Hindlimb muscle (tissue), 1 donor: ENCODE measurements at places on chromosomes 1 and 21.

- DNase-seq: peak; percentile 36
Observed at GRCh38 chr21:38323721-38324531, 67.1 kb downstream of the KCNJ15 start.

GRCh38 chr1:5725406-5725805 is 266.8 kb downstream of the NPHP4 start:
- DNase-seq: no peak

- no peak for DNase-seq
Observed at GRCh38 chr1:25090707-25091422, 141.4 kb downstream of the SYF2 start.

DNA sequence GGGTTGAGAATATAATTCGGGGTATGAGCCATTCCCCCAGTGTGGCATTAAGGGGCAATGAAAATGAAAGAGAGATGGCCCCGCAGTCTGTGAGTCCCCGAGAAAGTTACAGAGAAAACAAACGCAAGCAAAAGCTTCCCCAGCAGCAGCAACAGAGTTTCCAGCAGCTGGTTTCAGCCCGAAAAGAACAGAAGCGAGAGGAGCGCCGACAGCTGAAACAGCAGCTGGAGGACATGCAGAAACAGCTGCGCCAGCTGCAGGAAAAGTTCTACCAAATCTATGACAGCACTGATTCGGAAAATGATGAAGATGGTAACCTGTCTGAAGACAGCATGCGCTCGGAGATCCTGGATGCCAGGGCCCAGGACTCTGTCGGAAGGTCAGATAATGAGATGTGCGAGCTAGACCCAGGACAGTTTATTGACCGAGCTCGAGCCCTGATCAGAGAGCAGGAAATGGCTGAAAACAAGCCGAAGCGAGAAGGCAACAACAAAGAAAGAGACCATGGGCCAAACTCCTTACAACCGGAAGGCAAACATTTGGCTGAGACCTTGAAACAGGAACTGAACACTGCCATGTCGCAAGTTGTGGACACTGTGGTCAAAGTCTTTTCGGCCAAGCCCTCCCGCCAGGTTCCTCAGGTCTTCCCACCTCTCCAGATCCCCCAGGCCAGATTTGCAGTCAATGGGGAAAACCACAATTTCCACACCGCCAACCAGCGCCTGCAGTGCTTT is 9.4 kb downstream of the PROX1 start:
- DNase-seq: peak; percentile 61

GRCh38 chr1:43309405-43310025 is 8.7 kb downstream of the TIE1 start:
- DNase-seq: no peak

DNA sequence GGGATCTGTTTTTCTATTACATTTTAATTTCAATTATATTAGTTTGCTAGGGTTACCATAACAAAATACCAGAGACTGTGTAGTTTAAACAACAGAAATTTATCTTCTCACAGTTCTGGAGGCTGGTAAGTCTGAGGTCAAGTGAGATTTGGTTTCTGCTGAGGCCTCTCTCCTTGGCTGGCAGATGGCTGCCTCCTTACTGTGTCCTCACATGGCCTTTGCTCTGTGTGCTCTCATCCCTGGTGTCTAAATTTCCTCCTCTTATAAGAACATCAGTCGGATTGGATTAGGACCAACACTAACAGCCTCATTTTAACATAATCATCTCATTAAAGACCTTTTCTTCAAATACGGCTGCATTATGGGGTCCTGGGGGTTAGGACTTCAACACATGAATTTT is 195.2 kb upstream of the CHODL start:
- DNase-seq: no peak

GRCh38 chr1:47796626-47797025 is 200.6 kb downstream of the TRABD2B start:
- no peak for DNase-seq

- no peak for DNase-seq
Observed at GRCh38 chr1:201332616-201333335, 44.7 kb downstream of the TNNT2 start.

DNA sequence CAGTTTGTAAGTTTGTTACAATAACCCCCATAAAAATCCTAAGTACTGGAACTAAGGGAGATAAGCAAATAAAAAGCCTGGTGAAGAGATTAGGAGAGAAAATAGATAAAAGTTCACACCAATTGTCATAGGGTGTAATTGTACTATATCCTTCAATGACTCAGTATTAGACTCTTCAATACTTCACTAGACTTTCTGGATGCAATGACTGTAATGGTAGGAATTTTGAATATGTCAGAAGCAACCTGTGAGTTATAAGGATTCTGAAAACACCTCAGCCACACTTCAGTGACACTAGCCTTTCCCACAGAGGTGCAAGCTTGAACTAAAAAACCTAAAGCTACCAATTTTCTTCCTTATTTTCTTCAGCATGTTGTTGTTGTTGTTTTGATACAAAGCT is 147.9 kb downstream of the PTGER3 start:
- DNase-seq: no peak

- DNase-seq: no peak
Observed at GRCh38 chr1:89952605-89953130, 42.2 kb upstream of the ZNF326 start.

GRCh38 chr1:36920371-36920770 is 113.9 kb downstream of the GRIK3 start:
- no peak for DNase-seq

GRCh38 chr1:212030936-212031528 is 4.3 kb downstream of the INTS7 start:
- DNase-seq: no peak

GRCh38 chr1:197444755-197445154 is 176.7 kb downstream of the CRB1 start:
- DNase-seq: no peak

DNA sequence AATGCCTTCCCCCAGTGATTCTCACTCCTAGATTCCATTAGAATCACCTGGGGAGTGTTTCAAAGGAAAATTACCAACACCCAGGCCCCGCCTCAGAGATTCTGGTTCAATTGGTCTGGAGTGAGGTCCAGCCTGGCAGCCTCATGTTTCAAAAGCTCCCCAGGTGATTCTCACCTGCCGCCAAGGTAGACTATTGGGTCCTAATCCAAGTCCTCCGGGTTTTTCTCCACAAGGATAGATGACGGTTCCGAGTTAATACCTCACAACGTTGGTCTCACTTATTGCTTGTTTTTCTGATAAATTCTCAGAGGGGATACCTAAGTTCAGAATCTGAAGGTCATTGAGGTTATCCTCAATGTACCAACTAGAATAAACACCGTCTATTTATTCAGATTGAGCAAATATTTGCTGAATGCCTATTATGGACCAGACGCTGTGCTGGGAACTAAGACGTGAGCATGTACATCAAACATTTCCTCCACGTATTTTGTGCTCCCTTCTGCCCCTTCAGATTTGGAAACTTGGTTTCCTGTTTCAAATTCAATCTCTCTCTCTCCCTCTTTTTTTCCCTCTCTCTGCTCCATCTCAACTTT is 97.5 kb downstream of the SEC16B start:
- DNase-seq: no peak

DNA sequence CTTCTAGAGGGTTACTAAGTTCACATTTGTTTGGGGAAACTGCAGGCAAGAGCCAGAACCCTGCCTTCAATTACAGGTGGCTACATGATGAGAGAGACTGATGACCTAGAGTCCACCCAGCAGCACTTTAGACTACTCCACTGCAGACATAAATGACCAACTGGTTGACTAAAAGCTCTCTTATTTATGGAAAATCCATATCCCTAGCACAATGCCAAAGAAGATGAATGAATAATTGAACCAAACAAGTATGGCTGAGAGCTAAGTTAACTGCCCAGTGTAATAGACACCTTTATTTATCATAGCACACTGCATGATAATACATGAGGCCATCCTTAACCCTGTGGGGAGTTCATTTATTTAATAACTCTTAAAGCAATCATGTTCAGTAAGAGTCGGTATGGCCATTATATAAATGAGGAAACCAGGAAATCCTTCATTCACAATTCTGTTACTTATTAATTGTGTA is 60.4 kb downstream of the IL12RB2 start:
- no peak for DNase-seq

GRCh38 chr21:46660505-46660904 is 25.0 kb downstream of the PRMT2 start:
- no peak for DNase-seq

DNA sequence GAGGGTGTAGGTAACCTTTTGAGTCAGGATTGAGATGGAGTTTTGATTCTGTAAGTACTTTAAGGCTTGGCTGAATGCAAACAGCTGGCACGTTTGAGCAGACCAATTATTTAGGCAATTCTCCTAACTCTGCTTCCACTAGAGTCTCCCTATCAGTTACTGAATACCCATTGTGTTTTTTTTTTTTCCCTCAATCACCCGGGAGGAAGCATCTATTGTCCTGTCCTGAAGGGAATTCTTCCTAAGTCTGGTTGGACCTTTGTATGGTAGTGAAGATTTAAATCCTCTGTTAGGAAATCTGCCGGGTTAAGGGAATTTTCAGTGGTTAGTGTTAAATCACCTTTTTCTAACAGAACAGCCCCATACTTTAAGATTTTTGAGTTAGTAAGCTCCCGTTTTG is 571.2 kb upstream of the USP24 start:
- no peak for DNase-seq

GRCh38 chr1:224732377-224733026 is 116.4 kb downstream of the CNIH3 start:
- no peak for DNase-seq

DNA sequence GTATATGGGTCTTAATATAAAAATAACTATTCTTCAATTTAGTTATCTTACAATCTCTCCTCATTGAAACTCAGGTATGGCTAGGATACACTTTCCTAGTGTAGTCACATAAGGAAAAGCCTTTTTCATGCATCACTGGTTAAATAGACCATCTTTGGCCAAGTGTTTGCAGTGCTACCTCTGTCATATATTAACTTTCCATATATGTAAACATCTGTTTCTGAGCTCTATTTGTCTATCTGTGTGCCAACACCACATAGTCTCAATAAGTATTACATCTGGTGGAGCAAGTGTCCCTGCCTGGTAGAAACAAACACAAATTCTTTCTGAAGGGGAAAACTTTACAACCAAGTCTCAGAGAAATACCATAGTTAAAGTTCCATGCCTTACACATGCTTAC is 134.6 kb downstream of the TSEN15 start:
- no peak for DNase-seq

GRCh38 chr1:145425436-145426029 is at the start of gene NBPF20:
TSS of gene NBPF20 (minus strand) at chr1:145425603. CDS start at chr1:145405272, 20,331 bp downstream.
- peak; percentile 73 for DNase-seq

- DNase-seq: peak; percentile 41
Observed at GRCh38 chr1:247487057-247487456, 29.2 kb upstream of the OR2B11 start.

- DNase-seq: no peak
Observed at GRCh38 chr21:44734841-44735240, 23.5 kb upstream of the TSPEAR start.

DNA sequence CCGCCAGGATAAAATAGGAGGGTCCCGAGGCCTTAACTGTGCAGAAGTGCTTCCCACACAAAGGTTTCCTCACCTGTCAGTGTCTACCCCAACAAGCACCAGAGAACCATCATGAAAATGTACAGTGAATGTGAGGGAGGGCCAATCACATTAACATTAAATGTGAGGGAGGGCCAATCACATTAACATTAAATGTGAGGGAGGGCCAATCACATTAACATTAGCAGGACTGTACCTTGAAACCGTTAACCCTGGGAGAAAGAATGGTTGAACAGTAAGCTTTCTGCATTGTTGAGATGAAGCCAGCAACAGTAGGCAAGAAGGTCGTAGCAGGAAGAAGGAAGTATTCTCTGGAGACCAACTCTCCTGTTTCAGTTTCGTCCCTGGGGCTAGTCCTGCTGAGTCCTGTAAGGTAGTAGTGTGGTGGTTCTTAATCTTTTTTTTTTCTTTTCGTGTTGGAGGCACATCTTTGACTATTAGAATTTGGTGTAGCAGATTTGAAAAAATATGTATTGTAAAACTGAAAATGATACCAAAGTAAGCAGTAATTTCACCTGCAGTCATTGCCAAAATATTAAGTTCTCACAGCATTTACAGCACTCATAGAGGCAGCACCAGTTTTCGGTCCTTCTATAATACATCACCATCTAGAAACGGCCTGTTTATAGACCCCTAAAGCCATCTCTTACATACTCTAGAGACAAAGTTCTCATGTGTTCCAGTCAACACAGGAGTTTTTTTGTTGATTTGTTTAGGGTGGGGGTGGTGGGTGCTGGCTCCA is 98.6 kb upstream of the PPP2R5A start:
- DNase-seq: no peak

GRCh38 chr1:155174324-155175280 is 953 bp downstream of the TRIM46 start:
- no peak for DNase-seq

GRCh38 chr1:50750021-50750619 is 209.9 kb downstream of the FAF1 start:
- DNase-seq: no peak

GRCh38 chr1:206590025-206590758 is 22.1 kb downstream of the EIF2D start:
- DNase-seq: no peak

GRCh38 chr1:34108269-34108668 is 56.8 kb downstream of the CSMD2 start:
- DNase-seq: no peak

DNA sequence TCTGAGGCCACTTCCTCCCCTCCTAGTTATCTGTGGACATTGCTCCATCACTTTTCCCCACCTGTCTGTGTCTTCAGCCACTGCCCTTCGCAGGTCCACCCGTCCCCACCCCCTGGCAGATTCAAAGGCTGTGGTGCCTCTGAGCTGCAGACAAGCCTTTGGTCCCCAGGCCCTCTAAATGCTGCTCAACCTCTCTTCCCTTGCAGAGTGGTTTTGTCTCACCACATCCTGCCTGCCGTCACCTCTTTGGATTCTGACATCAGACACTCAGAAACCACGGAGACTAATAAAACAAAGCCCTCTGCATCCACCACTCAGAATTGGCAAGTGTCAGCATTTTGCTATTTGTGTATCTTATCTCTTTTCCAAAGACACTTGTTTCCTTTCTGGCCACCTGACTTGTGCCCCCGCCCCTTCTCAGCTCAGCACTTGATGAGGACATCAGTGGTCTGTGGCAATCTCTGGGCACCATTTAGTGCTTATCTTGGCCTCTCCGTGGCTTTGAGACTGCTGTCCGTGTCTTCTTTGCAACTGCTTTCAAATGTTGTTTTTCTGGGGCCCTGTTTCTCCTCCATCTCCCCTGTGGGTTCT is 7.7 kb downstream of the CNIH3 start:
- DNase-seq: no peak

DNA sequence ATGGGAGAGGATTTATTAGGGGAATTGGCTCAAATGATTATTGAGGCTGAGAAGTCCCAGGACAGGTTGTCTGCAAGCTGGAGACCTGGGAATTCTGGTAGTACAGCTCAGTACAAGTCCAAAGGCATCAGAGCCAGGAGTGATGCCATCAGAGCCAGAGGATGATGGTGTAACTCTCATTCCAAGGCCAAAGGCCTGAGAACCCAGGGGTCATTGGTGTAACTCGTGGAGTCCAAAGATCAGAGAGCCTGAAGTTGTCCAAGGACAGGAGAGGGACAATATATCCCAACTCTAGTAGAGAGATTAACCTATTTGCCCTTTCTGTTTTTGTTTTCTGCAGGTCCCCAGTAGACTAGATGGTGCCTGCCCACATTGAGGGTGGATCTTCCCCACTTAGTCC is 134.3 kb downstream of the MAP3K21 start:
- DNase-seq: no peak

- DNase-seq: no peak
Observed at GRCh38 chr1:159781992-159782391, 1.2 kb downstream of the DUSP23 start.
